ENCODE measurements at places on chromosomes 7 and 10. TPM values are rescaled to one million over a fixed set of nuclear protein-coding genes. Genes with fewer than 3 reads are reported as not detected.

Gene LIPM
- not detected for total RNA-seq

DNA sequence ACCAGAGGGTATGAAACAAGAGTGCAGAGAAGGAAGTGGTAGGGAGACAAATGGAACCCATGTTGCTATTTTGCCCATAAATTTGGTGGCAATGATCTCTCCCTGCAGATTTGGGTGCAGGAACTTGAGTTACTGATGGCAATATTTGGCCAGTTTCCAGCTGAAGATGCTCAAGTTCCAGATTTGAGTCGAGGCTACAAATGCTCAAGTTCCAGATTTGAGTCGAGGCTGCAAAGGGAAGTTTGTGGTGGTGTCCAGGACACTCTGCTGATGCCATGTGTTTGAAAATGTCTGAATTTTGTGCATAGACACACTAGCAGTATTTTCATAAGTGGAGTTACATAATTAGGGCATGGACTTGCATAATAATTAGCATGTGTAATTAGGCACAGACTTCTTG, 40.8 kb downstream of the TBXAS1 start:
- DNase-seq, result no peak

DNA sequence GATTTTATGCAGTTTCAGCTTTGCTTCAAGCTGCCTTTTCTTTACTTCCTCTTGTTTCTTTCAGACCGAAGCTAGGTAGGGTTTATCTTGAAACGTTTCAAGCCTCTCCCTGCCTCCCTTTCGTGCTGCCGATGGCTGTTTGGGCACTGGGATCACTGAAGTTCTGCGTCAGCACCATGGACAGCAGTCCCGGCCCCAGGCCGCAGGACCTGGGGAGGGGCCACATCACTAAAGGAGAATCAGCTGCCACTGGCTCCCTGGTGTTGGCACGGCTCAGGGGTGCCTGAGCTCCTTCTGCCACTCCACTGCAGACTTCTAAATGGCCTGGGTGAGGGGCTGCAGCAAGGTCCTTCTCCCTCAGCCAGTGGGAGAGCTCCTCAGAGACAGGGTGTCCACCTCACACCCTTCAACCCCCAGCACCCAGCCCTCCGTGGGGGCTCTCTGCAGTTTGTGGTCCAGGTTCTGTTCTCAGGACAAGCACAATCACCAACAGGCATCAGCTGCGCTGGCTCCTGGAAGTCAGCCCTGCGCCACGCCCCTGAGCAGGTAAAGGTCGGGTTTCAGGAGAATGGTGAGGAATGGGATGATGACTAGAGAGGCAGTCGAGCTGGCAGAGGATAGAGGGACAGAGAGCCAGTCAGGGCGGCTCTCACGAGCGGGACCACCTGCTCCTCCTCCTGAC, 387.2 kb downstream of the TCERG1L start:
- peak; percentile 65 for DNase-seq

Gene PPP1R17
- total RNA-seq, result not detected

Gene YWHAG
- total RNA-seq, result 49.2 TPM

Gene CRHR2
- total RNA-seq, result not detected

Gene MUC3A
- total RNA-seq, result 527 TPM

DNA sequence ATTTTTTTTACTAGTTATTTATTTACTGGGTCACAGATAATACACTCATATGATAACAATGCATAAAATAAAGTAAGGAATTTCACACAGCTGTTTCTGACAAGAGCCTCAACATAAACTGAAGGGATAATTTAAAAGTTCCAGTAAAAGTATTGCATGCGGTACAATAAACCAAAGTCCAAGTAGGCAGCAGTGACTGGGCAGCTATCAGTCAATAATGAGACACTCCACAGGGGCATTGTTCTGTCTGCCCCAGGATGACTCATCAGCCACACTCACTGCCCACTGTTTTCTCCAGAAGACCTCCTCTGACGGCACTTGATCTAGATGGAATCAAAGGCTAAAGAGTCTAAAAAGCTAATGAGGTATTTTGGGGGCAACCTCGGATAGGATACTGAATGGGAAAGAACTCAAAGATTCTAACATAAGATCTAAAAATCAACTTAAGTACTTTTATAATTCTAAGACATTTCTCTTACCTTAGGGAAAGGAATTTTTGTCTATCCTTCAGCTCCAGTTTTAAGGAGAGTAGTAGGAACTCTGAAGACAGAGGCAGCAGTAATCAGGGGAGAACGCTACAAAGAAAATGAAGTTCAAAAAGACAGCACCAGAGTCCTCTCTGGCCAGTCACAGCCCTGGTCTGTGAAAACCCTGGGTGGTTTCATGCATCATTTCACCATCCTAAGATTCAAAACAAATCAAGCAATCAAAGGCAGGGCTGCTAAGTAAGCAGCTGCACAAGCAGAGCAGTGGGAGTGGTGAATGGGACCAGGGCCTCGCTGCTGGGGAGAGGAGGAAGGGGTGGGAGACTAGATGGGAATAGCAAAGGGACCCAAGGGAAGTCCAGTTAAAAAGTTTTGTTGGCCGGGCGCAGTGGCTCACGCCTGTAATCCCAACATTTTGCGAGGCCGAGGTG, 175.1 kb downstream of the AVL9 start:
- DNase-seq, result peak; percentile 31

DNA sequence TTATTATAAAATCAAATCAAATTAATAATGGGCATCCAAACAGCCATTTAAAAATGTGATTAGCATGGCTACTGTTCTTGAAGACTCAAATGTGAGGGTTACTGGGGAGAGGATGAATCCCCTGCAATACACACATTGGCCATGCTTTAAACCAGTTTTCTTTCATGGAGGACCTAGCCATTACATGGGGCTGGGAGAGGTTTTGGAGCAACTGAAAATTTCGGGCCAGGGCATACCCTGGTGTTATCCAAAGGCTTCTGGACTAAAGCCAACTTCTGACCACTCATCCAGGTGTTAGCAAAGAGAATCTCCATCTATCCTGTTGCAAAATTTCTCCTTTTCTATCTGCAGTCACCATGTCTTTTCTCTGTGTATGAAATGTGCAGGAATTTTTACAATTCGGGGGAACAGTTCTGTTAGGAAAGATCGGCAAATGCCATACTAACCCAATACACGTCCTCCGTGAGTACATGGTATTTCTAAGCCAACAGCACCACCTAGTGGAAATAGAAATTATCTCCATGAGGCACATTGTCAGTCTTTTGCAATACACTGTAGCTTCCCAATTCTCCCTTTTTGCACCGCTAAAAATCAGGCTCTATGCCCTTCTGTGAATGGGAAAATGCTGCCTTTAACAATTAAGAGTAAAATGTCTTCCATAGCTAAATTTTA, 47.0 kb upstream of the ZNF107 start:
- DNase-seq, result peak; percentile 32

Gene CHAT
- not detected for total RNA-seq

GRCh38 chr7:30354791-30355190, 70.4 kb downstream of the ZNRF2 start:
- no peak for DNase-seq

Gene SMKR1
- not detected for total RNA-seq

DNA sequence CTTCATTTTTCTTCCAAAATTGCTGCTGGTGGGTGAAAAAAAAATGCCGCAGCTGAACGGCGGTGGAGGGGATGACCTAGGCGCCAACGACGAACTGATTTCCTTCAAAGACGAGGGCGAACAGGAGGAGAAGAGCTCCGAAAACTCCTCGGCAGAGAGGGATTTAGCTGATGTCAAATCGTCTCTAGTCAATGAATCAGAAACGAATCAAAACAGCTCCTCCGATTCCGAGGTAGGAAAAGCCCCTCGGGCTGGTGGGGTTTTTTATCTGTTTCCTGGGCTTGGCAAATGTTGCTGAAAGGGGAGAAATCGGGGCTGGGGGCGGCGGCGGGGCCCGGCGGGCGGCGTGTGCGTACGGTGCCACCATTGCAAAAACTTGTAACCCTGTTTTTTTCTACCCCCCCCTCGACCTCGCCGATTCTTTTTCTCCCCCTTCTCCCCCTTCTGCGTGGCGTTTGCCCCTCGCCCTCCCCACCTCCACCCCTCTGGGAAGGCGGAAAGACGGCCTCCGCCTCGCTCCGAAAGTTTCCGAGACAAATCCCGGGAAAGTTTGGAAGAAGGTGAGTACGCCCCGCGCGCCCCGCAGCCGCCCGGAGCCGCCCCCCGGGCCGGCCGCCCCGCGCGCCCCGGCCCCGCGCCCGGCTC, 789 bp downstream of the TCF7L2 start:
- DNase-seq, result no peak

Gene OR6V1
- total RNA-seq, result not detected

GRCh38 chr7:8295638-8296361, 33.8 kb upstream of the ICA1 start:
- peak; percentile 94 for DNase-seq

Gene MXI1
- 163 TPM for total RNA-seq

- no peak for DNase-seq
Measured at GRCh38 chr7:140649556-140650205, 9.1 kb upstream of the DENND2A start.

GRCh38 chr10:119450606-119451299, 91.8 kb downstream of the RGS10 start:
- no peak for DNase-seq

DNA sequence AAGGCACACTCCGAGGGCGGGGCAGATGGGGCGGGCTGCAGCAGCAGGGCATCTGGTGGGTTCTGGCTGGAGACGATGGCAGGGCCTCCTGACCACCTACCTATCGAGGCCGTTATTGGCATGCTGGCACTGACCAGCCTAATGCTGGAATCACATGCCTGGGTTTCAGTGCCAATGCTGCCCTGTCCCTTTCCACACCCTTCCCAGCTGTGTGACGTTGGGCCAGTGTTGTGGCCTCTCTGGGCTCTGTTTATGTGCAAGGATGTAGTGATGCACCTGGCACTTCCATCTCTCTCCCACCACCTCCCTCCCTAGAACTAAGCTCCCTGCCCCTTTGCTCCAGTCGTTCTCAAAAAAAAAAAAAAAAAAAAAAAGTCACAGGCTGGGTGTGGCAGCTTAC, 132.9 kb downstream of the ZMIZ1 start:
- DNase-seq, result no peak

- no peak for DNase-seq
Measured at GRCh38 chr7:47518827-47519226, 63.1 kb downstream of the TNS3 start.

Gene CCZ1
- total RNA-seq, result 8.4 TPM

Gene PKD2L1
- 0.89 TPM for total RNA-seq

Gene ZP3
- total RNA-seq, result not detected

DNA sequence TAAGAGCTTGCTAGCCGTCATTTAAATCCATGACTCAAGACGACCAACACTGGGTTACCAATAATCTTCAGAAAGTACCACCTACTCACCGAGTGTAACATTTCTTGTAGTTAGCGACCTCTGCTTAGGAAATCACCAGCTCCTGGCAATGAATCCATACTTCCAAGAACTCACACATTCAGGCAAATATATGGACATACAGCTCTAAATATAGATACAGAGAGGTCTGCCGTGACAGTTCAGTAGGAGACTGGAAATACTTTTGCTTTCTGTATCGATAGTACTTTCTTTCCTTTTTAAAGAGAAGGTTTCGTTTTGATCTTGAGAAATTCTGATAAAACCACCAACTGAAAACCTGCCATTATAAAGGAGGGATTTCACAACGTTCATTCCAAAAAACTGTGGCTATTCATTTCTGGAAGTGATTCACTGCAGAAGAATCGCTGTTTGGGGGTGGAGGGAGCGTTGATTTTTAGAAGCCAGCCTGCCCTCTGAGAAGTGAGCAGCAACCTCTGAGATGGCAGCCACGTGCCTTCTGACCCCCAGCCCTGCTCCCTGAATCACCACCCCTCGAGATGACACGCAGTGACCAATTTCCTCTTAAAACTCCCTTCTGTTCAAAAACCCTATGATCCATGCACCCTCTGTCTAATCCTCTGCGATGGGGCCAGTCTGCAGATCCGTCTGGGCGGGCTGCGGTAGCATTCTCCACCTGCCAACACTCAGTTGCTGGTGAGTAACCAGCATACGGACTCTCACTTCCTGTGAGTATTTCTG, 179.0 kb upstream of the KLF14 start:
- DNase-seq, result peak; percentile 67

GRCh38 chr10:19043431-19043830, 5.2 kb upstream of the MALRD1 start:
- no peak for DNase-seq

Gene RET
- not detected for total RNA-seq

GRCh38 chr7:124318721-124319450, 286.0 kb upstream of the TMEM229A start:
- DNase-seq, result no peak

DNA sequence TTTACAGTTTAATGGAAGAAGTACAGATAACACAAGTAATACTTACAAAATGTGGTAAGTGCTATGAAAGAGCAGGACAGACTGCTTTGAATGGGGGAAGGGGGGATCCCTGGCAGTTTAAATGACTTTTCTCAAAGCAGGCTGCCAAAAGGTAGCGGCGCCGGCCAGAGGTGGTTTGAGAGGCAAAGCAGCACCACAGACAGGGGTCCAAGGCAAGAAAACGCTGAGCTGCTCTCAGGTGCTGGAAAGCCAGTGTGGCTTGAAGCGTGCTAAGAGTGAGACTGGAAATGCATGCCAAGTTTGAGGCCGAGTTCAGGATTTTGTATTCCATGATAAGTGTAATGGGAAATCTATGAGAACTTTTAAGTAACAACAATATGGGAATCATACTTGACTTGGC, 437.7 kb downstream of the AUTS2 start:
- no peak for DNase-seq

DNA sequence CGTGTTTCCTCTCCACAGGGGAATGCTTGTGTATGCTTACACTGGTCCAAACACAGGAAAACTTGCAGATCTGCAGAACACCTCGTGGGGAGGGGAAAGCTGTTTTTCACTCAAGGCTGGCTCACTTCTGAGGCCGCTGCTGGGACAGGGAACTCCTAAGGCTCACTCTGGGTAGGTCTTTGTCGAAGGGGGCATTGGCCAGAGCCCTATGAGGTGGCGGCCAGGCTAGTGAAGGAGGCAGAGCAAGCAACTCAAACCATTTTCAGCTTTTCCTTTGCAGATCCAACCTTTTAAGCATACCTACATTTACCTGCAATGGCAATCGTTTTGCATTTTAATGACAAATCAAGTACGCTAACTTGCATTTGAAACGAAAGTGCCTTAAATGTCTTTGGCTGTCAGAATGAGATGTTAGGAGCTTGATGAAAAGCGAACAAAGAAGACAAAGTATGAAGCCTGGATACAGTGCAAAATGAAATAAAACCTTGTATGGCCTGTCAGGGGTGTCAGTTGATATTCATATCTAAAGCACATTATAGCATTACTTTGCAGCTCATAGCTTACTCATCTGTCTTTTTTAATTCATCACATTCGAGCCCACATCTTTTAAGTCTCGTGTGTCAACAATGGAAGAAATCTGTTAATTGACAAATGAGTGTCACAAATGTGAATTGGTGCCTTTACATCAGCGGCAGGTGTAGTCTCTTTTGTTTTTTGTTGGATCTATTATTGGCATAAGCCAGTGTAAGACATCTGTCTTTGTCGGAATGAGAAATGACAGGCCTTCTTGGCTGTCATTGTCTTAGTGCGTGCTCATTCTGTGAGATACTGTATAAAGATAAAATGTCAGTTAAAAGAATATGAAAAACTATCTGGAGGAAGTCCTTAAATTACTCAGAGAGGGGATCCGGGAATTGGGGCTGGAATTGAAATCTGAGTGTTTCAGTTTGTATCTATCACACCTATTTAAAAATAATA, 30.5 kb downstream of the LRMDA start:
- DNase-seq, result no peak

Measured in stomach (tissue), 19 donors.